ENCODE measurements at places on chromosomes 2 and 18.

DNA sequence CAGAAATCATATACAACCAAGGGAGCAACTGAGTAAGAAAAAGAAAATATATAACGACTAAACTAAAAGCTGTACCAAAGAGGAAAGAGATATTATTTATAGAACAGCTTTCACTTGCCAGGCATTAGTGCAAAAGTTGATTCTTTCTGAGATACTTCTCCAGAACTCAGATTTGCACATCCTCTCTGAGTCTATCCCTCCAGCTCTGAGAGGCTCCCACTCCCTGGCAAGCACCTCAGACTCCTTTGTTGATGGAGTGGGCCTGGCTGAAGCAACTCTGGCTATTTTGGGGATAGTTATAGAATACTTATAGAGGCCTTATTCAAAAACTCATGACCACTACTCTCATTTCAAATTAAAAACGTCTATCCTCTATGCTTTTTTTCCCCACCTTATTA, 501.6 kb upstream of the TNP1 start:
- no peak for DNase-seq

DNA sequence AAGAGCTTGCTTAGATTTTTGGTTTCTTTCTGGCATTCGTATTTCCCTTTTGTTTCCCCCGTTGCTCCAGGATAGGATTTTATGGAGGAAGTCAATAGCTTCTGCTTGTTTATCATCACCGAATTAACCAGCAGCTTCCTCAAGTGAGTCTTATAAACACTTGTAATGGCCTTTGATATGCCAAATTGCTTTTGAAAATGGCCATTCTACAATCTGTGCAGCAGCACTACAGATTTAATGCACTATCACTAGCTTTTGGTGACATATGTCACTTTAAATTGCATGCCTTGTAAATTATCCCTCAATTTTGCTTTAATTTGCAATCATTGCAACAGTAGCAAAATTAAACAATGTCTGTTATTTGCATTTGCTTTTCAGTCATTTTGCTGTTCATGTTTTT, 774.7 kb downstream of the METTL4 start:
- no peak for DNase-seq

- no peak for DNase-seq
These were observed at the start of gene HOXD13 for GRCh38 chr2:176092270-176093144. TSS of gene HOXD13 (plus strand) at chr2:176092721. CDS start at chr2:176092891, 170 bp downstream.

- DNase-seq, result no peak
These were observed 37.3 kb downstream of the CCDC93 start for GRCh38 chr2:117976581-117976980.

GRCh38 chr2:160970052-160970965, 189.9 kb upstream of the TANK start:
- DNase-seq, result no peak

GRCh38 chr2:215728504-215729065, 284.8 kb downstream of the MREG start:
- no peak for DNase-seq

DNA sequence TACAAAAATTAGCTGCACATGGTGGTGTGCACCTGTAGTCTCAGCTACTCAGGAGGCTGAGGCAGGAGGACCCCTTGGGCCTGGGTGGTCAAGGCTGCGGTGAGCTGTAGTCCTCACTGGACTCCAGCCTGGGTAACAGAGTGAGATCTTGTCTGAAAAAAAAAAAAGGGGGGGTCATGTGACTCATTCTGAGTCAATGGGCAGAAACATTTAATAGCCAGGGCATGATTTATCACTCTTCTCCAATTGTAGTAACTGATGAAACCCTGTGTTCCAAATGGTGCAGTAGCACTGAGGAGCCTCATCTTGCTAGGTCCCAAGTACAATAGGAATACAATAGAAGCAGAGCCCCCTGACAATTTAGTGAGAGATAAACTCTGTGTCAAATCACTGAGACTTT, 78.9 kb upstream of the CCDC68 start:
- no peak for DNase-seq

- no peak for DNase-seq
These were observed 53.0 kb downstream of the EIPR1 start for GRCh38 chr2:3324404-3325281.

Data from stimulated activated CD8-positive, alpha-beta memory T cell treated with anti-CD3 and anti-CD28 coated beads, Interleukin-15, amount 100 ng/mL, for 48 hours (primary cell).